ENCODE measurements at places on chromosomes 12 and 14.
A peak's percentile ranks its signal among the peaks of the same experiment; 100 is the strongest.

- no peak for DNase-seq
Observed at GRCh38 chr14:33908540-33909223, 42.2 kb downstream of the EGLN3 start.

DNA sequence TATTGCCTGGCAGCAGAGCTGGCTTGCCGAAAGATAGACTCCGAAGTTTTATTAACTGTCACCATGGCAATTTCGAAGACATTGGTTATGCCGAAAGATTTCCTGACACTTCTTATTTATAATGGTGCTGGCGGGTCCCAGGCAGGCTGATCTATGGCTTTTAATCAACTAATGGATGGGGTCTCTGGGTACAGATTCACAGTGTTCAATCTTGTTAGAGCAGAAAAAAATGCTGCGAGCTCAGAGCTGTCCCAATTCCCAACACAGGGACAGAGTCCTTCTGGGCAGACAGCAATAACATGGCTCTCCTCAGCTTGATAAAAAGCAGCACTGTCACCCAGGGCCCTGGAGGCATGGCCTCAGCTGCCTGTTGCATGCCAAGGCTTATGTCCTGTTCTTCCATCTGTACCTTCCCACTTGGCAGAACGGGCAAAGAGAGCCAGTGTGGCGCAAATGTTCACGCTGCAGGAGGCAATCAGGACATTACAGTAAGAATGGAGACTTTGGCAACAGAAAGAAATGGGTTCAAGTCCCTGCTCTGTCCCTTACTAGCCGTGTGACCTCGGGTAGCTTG is 228.2 kb upstream of the PWP1 start:
- no peak for DNase-seq

GRCh38 chr14:33042591-33042990 is 103.9 kb downstream of the NPAS3 start:
- no peak for DNase-seq

DNA sequence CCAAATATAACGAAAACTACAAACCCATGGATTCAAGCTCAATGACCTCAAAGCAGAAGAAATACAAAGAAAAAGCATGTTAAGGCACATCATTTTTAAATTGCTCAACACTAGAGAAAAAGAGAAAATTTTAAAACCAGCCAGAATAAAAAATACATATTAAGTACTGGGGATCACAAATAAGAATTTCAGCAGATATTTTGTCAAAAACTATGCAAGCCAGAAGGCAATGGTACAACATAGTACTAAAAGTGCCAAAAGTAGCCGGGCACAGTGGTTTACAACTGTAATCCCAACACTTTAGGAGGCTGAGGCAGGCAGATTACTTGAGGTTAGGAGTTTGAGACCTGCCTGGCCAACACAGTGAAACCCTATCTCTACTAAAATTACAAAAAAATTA is 10.2 kb downstream of the SGPP1 start:
- DNase-seq: no peak

- DNase-seq: no peak
Observed at GRCh38 chr12:101001669-101002068, 207.1 kb downstream of the ANO4 start.

GRCh38 chr12:112112409-112113133 is 4.0 kb upstream of the NAA25 start:
- no peak for DNase-seq

GRCh38 chr14:71049435-71050133 is 142.3 kb downstream of the PCNX1 start:
- DNase-seq: no peak

DNA sequence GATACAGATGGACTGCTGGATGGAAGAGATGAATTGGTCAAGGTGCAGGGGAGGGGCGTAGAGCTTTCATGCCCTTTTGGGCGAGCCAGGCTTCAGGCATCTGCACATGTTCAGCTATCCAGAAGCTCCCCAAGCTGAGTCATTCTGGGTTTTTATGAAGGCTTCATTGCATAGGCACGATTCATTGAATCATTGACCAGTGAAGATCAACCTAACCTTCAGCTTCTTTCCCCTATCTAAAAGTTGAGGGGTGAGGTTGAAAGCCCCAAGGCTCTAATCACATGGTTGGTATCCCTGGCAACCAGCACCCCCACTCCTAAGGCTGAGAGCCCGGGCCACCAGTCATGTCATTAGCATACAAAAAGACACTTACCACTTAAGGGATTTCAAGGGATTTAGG is 36.3 kb downstream of the RPS29 start:
- no peak for DNase-seq

DNA sequence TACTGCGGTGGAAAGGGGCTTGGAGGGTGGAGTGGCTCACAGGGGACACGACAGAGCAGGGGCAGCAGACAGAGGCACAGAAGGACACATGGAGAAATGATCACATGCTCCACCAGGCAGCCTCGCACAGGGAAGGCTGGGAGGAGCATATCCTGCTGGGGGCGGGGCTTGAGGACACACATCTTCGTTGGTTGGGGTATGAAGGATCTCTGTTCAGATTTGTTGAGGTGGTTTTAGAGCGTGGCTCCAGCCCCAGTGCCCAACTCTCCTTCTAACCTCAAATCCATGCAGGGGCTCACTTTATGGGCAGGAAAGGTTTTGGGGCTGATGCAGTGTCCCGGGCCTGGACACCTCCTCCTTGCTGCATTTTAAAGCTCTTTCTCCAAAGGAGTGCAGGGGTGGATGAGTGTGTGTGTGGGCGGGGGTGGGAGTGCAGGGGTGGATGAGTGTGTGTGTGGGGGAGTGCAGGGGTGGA is 733 bp upstream of the P3H3 start:
- peak; percentile 67 for DNase-seq

- no peak for DNase-seq
Observed at GRCh38 chr14:99281396-99281795, 9.4 kb upstream of the BCL11B start.

- DNase-seq: no peak
Observed at GRCh38 chr12:80056232-80056631, 43.1 kb upstream of the OTOGL start.

DNA sequence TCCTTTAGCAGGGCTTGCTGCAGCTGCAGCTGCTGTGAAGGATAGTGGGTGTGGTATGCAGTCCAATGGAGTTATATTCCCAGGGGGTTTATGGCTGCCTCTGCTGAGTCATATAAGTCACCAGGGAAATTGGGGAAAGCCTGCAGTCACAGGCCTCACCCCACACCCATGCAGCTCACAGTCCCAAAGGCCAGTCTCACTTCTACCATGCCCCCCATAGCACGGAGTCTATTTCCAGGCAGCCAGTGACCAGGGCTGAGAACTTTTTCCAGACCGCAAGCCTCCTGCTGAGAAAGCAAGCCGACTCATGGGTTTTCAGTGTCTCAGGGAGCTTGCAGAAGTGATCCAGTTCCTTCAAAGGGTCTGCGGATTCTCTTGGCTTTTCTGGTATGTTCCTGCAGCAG is 322.4 kb upstream of the CLEC14A start:
- no peak for DNase-seq

- no peak for DNase-seq
Observed at GRCh38 chr14:38108681-38109080, 99.0 kb upstream of the SSTR1 start.

- DNase-seq: no peak
Observed at GRCh38 chr12:76284816-76285750, 63.1 kb downstream of the BBS10 start.

- DNase-seq: no peak
Observed at GRCh38 chr12:127271776-127272175, 995.2 kb upstream of the TMEM132C start.

DNA sequence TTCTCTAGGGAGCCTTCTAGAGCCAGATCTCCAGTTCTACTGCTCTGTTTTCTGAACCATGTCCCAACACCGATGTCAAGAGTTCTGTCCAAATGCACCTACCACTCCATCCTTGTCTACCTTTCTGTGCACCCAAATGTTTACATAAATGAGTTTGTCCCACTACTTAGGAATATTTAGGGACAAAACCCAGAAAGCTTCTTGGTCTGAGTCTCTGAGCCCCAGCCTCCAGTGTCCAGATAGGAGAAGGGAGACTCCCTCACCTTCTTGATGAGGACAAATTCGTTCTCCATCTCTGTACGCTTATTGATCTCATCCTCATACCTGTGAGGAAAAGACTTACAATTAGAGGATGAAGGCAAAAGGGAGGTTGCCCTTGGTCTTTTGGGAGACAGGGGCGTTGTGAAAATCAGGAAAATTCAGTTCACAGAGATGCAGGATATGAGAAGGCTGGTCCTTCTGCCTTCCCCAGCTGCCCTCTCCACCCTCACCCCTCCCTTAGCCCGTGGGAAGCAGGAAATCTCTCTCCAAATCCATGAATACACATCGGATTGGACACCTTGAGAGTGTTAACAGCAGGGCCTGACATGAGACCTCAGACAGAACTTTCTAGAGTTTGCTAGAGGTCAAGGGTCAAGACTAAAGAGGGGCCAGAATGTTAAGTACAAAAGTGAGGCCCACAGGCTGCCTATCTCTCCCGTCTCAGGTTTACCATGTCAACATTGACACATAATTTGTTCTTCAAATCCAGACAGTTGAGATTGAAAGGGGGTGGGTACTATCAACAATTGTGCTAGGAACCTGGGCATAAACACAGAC is 3.8 kb downstream of the KRT8 start:
- DNase-seq: no peak

- DNase-seq: no peak
Observed at GRCh38 chr12:56046027-56046780, 4.5 kb downstream of the RPS26 start.

DNA sequence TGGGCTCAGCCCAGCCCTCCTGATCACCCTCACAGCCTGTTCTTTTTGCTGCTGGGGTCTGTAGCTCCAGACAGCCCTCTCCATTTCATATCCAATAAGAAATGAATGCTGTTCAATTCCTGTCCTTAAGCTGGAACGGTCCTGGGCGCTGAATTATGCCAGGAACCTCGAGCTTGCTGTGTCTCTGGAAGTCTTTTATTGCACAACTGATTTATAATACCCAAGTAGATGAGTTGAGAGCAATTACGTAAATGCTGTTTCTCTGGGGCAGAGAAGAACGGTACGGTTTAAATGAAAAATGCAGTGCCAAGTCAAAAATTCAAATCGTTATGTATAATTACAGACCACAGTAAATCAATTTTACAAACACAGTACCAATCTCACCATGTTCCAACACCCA is 161.0 kb downstream of the SAMD4A start:
- DNase-seq: no peak

DNA sequence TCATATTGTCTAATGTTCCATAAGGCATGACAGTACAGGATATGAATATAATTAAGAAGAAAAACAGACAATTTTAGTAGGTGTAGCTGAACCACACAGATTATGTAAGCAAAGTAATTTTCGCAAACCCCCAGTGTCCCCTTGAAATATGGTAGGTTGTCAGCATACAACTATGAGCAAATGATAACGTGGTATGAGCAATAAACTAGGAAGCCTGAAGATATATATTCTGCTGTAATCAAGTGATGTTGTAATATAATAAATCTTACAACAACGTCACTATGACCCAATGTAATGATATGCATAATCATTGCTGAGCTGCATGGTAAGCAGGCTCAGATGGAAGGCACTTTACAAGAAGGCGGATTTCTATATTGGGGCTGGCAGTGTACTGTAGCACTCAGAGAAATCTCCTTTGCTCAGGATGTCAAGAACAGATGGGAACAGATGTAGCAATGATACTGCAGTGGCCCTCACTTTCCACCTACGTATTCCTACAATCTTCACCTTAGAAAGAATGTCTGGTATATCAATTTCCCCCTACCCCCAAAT is 47.8 kb upstream of the MYF6 start:
- DNase-seq: no peak

DNA sequence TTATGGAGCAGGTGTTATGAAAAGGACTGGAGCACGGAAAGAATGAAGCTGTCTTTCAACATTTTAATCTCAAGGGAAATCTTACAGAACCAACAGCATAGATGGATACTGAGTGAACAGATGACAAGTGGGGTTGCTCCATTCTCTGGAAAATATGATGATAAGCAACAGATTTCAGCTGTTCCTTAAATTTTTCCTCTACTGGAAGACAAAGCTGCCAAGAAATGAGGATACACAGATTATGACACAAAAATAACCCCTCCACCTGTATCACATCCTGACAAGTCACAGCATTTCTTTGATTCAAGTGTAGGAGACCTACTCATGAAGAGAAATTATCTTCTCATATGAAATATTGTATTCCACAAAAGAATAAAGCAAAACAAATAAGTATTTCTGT is 13.0 kb upstream of the TMTC2 start:
- DNase-seq: no peak

DNA sequence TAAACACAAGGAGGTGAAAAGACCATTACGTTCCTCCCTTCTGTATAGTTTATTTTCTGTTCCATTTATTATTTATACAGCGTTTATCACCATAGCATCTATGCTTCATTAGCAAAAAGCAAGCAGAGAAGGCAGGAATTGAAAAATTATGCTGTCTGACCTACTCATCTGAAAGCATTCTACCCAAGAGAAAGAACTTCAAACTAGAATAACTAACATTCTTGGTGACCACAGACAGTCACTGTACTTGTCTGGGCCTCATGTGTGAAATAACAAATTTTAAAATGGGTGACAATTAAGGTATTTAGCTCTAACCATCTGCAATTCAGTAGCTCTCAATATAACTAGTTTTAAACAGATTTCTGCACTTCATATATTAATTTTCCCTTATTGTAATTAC is 29.3 kb upstream of the PDE3A start:
- DNase-seq: no peak
